ENCODE measurements at places on chromosomes 11 and 22. TPM values are rescaled to one million over a fixed set of nuclear protein-coding genes. Genes with fewer than 3 reads are reported as not detected.

Gene APOC3
- total RNA-seq: not detected

Gene ROBO4
- not detected for total RNA-seq

Gene RFPL3
- not detected for total RNA-seq

Gene MYO18B
- 0.08 TPM for total RNA-seq

Gene C22orf23
- total RNA-seq: 0.23 TPM

Gene ACRV1
- 0.12 TPM for total RNA-seq

Gene DUSP8
- 1.0 TPM for total RNA-seq
